ENCODE measurements at places on chromosomes 16 and 17.

GRCh38 chr17:75478508-75478907 lies 22.1 kb downstream of the TMEM94 start:
- no peak overlapping the region for H3K4me3 ChIP-seq
- no peaks in the 10 kb centered on the region for H3K27me3 ChIP-seq
- H3K36me3 ChIP-seq = peaks cover 25% of the 10 kb centered on the region
- peak overlapping the region; percentile 94 for H3K27ac ChIP-seq

GRCh38 chr17:79218825-79219200 lies 144.2 kb downstream of the ENGASE start:
- DNase-seq = no peak
- no peaks in the 10 kb centered on the region for H3K27me3 ChIP-seq
- no peaks in the 10 kb centered on the region for H3K4me1 ChIP-seq
- H3K36me3 ChIP-seq = no peaks in the 10 kb centered on the region

DNA sequence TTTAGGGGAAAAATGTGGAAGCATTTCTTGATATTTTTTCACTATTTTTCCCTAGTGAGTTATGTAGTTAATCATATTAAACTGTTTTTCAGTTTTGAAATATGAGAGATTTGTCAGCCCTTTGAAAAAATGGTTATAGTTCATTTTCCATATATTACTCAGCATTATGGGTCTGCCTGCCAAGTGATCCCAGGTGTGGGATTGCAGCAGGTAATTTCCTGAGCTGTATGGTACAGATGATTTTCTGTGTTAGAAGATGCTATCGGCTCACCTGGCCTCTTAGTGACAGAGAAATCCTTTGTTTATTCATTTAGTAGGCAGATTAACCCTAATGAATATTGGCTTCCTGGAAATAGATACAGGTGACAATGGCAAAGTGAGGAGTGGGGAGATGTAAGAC lies 275.1 kb upstream of the TBX2 start:
- H3K27ac ChIP-seq = no peak overlapping the region
- no peak for DNase-seq
- H3K4me3 ChIP-seq = no peak overlapping the region
- no peaks in the 10 kb centered on the region for H3K27me3 ChIP-seq

DNA sequence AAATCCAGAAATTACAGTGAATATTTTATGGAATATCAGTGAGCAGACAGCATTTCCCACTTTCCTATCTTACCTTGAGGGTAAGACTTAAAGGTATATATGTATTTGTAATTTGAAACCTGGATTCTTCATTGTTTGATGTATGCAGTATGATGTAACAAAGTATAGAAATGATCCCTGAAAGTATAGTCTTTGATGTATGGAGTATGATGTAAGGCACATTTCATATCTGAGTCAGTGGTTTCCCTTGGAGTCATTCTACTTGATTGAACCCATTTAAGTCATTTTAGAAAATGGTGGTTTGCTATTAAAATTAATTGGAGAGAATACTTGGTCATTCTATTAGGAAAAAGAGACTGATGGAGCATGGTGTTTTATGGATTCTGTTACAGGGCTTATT lies 10.1 kb downstream of the AMZ2 start:
- no peaks in the 10 kb centered on the region for H3K27me3 ChIP-seq
- no peaks in the 10 kb centered on the region for H3K4me1 ChIP-seq
- no peak overlapping the region for H3K27ac ChIP-seq

DNA sequence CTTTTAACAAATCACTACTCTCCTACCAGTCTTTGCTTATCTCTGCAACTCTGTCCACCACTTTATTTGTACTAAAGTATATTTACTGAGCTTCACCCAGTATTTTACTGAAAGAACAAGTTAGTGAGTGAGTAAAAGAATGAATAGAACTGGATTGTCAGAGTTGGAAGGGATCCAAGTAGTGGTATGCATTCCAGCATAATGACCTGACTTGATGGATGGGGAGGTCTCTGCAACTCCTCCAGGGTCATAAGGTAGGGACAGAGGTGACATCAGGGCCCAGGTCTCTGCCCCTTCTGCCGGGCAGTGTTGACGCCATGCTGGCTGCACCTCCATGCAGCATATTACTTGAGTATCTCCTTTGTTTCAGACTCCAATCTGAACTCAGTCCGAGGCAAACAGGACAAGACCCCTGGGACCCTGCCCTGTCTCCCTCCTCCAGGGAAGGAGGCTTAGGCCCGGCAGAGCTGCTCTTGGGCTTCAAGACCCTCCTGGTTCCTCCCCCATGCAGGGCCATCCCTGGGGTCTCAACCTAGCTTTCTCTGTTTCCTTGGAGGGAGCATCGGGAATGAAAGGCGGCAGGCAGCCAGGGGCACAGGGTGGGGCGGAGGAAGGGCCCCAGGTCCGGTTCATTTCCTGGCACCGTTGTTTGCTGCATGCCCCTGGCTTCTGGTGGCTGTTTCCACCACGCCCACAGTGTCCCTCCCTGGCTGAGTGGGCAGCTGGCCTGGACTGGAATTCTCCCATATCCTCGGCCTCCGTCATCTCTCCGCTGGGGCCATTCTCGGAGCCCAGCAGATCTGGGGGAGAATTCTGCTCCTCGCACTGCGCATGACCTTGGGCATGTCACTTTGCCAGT lies 12.4 kb upstream of the ITGA3 start:
- H3K27ac ChIP-seq = no peak overlapping the region
- peaks cover 7% of the 10 kb centered on the region for H3K4me1 ChIP-seq
- no peak overlapping the region for H3K4me3 ChIP-seq
- H3K27me3 ChIP-seq = no peaks in the 10 kb centered on the region
- no peaks in the 10 kb centered on the region for H3K36me3 ChIP-seq

GRCh38 chr17:65638221-65638975 lies 77.0 kb upstream of the AXIN2 start:
- peaks cover 8% of the 10 kb centered on the region for H3K4me1 ChIP-seq
- H3K4me3 ChIP-seq = no peak overlapping the region
- H3K27ac ChIP-seq = no peak overlapping the region
- no peak for DNase-seq
- H3K36me3 ChIP-seq = no peaks in the 10 kb centered on the region
- H3K27me3 ChIP-seq = no peaks in the 10 kb centered on the region

- no peak overlapping the region for H3K4me3 ChIP-seq
- no peaks in the 10 kb centered on the region for H3K27me3 ChIP-seq
- no peak overlapping the region for H3K27ac ChIP-seq
- peaks cover 17% of the 10 kb centered on the region for H3K4me1 ChIP-seq
- peaks cover 14% of the 10 kb centered on the region for H3K36me3 ChIP-seq
Measured at GRCh38 chr17:6085812-6086211, 15.6 kb downstream of the WSCD1 start.

- no peak for DNase-seq
- H3K27me3 ChIP-seq = no peaks in the 10 kb centered on the region
- peaks cover 11% of the 10 kb centered on the region for H3K4me1 ChIP-seq
- no peak overlapping the region for H3K27ac ChIP-seq
- no peak overlapping the region for H3K4me3 ChIP-seq
Measured at GRCh38 chr17:79562192-79562930, 48.5 kb downstream of the RBFOX3 start.

GRCh38 chr16:75943705-75944514 lies 217.6 kb upstream of the CPHXL start:
- no peaks in the 10 kb centered on the region for H3K36me3 ChIP-seq
- H3K27ac ChIP-seq = no peak overlapping the region
- no peak for DNase-seq
- no peaks in the 10 kb centered on the region for H3K4me1 ChIP-seq
- no peak overlapping the region for H3K4me3 ChIP-seq

DNA sequence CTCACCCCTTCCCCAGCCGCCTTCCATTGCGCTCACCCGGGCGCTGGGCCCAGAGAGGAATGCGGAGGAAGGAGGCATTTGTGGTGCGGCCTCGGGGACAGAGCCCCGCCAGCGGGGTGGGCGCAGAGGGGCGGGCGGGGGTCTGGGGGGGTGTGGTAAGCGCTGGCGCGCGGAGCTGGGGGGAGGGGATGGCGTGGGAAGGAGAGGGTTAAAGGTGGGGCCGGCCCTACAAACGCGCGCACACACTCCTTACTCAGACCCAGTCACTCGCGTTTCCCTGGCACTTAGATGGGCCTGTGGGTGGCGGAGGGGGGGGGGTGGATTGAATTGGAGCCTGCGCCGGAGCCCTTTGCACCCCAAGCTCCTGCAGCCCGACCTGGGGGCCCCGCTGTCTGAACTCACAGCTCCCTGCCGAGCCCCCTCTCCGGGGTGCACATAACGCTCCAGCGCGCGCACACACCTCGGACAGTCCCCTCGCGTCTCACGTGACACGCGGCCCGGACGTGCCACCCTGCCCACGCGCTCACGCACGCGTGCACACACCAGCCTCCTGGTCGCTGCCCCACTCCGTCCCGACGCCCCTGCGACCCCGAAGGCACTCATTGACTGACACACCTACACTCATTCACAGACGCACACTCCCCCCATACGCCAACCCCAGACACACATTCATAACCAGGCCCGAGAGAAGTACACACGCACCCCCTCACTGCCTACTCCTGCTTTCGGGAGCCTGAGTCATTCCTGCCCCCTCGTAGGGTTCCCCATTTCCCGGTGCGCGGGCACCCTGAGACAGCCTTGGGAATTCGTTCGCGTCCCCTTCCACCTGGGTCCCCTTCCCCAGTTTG lies 844 bp downstream of the TBKBP1 start:
- peaks cover 13% of the 10 kb centered on the region for H3K36me3 ChIP-seq
- H3K4me1 ChIP-seq = peaks cover 26% of the 10 kb centered on the region
- peak overlapping the region; percentile 75 for H3K4me3 ChIP-seq
- DNase-seq = no peak
- H3K27me3 ChIP-seq = no peaks in the 10 kb centered on the region

GRCh38 chr16:86044881-86045590 lies 146.1 kb downstream of the IRF8 start:
- no peaks in the 10 kb centered on the region for H3K27me3 ChIP-seq
- peaks cover 9% of the 10 kb centered on the region for H3K4me1 ChIP-seq
- no peaks in the 10 kb centered on the region for H3K36me3 ChIP-seq
- DNase-seq = no peak
- no peak overlapping the region for H3K27ac ChIP-seq

All from neuronal stem cell (in vitro differentiated cells).